ENCODE measurements at places on chromosomes 4 and X.

DNA sequence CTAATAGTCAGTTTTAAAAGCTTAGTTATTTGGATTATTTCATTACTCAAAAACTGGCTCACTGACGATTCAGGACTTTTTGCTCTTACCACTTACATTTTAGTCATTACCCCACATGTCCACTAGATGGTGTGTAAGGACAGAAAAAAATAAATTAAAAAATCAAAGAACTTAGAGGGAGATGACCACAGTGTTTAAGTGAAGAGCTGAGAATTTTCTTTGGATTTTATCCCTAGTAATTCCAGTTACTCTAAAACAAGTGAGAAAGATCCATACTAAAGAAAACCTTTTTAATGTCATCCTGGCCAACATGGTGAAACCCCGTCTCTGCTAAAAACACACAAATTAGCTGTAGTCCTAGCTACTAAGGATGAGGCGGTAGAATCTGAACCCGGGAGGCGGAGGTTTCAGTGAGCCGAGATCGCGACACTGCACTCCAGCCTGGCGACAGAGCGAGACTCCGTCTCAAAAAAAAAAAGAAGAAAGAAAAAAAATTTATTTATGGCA is 26.4 kb upstream of the TMPRSS11B start:
- no peak for DNase-seq

- DNase-seq = no peak
These were observed 163.4 kb downstream of the ACTRT1 start for GRCh38 chrX:127888767-127889166.

DNA sequence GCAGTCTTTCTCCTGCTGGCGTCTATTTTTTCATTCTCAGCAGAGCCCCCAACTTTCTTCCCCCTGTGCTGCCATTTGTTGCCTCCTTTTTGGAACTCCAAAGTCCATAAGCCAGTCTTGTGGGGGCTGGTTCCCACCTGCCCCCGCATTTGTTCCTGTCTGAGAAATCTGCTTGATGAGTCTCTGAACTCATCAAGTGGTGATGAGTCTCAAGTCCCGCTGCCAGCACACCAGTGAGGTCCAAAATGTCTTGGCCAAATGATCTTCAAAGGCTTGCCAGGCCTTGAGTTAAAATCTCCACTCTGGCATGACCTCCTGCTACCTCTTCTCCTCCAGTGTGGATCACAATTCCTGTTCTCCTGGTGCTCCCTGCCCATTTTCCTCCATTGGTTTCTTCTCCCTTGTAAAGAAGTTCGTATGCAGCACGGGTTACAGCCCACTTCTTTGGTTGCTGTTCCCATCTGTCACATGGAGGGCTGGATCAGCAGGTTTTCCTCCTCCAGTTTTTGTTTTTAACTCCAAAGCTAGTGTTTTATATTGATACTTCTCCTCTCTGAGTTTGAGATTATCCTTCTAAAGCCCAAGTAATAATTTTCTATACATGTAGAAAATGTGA is 72.7 kb upstream of the LIMCH1 start:
- no peak for DNase-seq

GRCh38 chr4:123651536-123652180 is 255.1 kb downstream of the SPRY1 start:
- no peak for DNase-seq

GRCh38 chr4:42391981-42392380 is 5.3 kb upstream of the SHISA3 start:
- DNase-seq = no peak

GRCh38 chr4:124937993-124938392 is 225.5 kb upstream of the ANKRD50 start:
- DNase-seq = no peak

DNA sequence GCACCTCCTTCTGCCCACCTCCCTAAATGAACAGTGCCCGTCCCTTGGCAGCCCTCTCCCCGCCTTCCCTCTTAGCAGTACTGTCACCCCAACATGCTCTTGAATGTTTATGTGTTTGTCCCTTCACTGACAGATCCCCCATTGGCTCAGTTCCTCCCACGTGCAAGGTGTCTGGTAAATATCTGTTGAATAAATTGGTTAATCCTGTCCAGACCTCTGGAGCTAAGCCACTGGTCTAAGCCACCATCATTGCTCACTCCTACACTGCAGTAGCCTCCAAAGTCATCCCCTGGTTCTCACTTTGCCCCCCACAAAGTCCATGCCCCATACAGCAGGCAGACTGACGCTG is 26.1 kb upstream of the MAN2B2 start:
- no peak for DNase-seq

- no peak for DNase-seq
These were observed 200.0 kb upstream of the LDB2 start for GRCh38 chr4:17098401-17098800.

GRCh38 chr4:78951862-78952472 is 12.7 kb upstream of the PAQR3 start:
- no peak for DNase-seq

DNA sequence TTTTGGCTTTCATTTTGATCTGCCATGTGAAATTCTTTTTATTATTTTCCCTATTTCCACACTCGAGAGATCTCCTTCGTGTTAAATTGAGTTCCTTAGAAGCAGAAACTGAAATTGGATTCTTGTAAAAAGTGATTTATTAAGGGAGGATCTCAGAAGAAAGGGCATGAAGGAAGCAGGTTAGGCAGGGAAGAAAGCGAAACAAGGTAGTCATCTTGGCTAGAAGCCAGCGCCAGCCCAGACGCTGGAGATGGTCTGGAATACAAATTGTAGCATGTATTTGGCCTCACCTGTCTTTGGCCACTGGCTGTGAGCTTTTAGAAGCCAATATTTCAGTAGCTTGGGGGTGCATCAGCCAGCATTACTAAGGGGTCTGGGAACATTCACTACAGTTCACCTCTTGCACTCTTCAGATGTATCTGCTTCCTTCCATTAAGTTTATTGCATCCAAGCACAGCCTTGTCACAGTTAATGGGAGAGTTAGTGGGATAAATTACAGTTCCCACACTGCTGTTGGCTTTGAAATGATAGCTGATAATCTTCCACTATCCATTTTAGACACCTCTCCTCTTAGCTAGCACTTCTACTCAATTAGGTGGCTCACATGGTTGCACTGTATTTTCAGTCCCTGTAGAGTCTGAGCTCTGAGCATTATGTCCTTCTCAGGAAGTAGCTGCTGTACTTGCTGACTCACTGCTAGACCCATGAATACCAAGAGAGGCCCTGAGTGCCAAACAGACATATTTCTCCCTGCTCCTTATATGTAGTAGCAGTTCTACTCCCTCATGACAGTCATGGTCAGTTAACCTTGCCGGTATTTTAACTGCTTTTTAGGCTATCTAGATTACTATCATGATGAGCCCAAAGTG is 14.6 kb downstream of the GRXCR1 start:
- no peak for DNase-seq
